ENCODE measurements at places on chromosomes 12 and 14.

GRCh38 chr12:108587826-108588225 is 10.1 kb downstream of the TMEM119 start:
- no peak for DNase-seq

GRCh38 chr14:52014601-52015267 is 25.4 kb downstream of the RTRAF start:
- peak; percentile 54 for DNase-seq

DNA sequence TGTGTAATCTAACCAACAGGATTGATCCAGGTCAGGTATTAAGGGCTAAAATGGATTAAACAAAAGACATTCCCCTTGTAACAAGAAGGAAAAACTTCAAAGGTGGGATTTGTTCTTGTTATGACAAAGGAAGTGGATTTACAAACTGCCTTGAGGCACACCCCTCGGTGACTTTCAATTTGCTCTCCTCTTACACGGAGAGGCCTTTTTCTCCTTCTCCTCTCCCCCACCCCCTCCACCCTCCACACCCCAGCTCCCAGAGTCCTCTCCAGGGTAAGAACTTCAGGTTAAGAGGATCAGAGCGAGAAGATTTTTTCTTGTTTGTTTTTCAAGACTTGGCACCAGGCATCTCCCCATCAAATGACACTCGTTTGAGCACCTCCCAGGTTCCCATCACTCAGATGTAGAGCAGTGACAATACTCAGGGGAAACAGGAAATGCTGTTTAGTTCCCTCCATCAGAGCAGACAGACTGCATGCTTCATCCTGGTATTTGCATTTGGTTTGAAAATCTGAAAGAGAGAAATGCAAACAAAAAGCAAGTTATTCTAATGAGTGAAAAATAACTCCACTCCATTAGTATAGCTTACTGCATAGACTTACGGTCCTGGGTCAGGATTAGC is 77.6 kb upstream of the TMEM260 start:
- DNase-seq, result no peak

GRCh38 chr14:59036134-59036533 is 152.3 kb upstream of the DAAM1 start:
- DNase-seq, result no peak

DNA sequence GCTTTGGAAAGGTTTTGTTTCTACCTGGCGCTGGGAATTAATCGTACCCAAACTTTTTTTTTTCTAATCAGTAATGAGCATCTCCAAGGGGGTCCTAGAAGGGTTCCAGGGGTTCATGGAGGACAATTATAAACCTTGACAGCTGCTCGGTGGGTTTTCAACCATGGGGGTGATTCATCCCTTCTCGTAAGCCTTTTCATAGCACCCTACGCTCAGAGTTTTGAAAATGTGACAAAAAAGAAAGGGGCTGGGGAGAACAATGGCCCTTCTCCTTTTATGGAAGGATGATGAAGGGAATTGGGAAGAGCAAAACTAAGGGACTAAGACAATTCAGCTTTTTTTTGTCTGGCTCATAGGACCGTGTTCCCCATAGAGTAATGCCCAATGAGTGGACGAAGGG is 196.7 kb downstream of the ZFP36L1 start:
- DNase-seq, result no peak

GRCh38 chr12:104682790-104683279 is 226.1 kb downstream of the CHST11 start:
- DNase-seq, result peak; percentile 86

DNA sequence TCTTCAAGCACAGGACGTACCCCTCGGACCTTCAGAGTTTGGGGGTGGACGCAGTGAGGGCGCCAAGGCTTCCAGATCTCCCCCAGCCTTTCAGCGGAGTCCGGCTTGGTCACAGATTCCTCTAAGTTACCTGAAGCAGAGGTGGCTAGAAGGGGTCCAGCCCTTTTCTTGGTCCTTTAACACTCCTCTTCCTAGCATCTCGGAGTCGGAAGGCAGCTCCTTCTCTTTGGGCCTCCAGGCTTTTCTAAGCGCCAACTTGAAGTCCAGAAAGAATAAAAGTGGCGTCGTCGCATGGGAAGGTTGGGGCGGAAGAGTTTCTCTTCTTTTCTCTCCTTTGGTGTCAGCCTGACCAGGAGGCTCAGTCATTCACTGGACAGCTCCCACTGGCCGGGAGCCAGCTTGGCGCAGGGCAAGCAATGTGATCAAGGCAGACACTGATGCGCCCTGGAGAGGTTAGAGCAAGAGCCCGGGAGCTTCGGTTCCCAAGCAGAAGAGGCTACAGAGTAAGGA is 9.6 kb downstream of the OR6S1 start:
- no peak for DNase-seq

DNA sequence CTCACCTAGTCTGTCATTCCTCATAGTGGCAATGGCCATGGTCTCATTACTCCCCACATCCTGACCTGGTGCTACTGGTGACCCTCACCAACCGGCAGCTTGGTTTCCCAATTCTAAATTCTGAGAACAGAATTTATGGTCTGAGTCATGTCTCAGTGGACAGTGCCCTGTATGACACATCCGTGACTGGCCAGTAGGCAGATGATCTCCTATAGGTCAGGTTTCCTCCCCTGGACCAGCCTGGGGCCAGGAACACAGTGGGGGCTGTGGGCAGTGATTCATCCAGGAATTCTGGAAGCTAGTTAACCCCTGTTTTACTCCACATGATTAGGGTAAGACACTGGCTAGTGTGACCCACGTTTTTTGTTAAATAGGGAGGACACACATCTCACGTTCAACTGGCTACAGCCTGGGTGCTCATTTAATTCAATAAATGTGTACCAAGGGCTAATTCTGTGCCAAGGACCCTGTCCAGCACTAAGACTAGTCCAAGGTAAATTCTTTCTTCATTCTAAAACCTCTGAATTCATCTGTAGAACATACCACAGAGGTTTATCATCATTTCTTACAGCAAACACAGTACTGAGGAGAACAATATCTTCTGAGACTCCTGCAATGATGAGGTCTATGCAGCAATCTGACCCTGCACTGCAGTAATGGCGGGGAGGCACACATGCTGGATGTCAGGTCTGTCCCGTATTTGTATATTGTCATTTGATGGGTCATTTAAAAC is 249.6 kb upstream of the TBX3 start:
- DNase-seq, result no peak

- DNase-seq, result no peak
Observed at GRCh38 chr12:45688183-45688582, 41.3 kb upstream of the ARID2 start.

All from DND-41 (cell line).